ENCODE measurements at places on chromosomes 6 and 20.

DNA sequence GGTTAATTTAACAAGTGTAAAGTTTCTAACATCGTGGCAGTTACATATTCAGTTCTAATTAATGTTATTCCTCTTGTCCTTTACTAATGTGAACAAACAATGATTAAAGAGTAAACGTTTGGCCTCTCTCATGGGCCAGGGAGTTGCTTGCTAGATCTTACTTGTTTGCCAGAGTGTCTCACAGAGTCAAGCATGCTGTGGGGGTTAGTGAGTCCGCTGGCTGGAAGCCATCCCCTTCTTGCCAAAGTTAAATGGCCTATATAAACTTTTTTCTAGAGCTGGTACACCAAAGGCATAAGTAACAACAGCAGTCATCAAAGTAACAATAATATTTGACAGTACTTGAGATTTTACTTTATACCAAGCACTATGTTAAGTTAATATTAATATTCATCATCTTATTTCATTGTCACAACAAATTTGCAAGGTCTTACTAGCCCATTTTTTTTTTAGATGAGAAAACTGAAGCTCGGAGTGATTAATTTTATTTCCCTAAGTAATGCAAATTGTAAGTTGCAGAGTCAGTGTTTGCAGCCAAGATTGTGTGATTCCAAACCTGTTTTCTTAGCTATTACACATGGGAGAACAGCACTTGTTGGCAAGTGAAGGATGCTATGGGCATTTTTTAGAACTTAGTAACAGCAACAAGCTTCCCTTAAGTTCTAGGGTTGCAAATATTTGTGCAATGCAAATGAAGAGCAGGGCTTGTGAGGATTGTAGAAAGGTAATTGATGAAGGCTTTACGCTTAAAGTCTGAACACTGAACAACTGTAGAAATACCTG, 224.5 kb downstream of the RFPL4B start:
- peak; percentile 33 for DNase-seq

GRCh38 chr6:166419286-166419685, 36.5 kb upstream of the MPC1 start:
- peak; percentile 72 for DNase-seq

DNA sequence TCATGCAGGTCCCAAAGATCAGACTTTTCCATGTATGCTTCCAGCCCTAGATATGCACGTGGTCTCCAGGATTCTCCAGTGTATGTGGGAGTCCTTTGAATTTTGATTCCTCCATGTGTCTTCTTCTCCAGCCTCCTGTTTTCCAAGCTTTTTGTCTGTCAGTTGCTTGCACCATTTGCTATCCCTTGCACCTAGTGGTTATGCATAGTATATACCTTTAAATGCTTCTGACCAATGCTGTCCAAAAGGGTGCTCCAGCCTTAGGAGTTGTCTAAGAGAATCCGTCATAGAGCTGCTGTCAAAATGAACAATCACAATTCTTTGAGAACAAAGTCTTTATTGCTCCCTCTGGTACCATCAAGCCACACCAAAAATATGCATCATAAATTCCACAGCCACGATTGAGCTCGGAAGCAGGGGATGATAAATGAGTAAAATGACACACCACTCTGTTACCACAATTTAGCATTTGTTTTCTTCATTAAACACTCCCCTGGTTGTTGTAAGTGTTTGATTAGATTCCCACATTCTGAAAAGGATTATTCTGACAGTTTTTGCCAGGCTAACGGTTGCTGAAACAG, 706.2 kb upstream of the GJE1 start:
- DNase-seq, result no peak

DNA sequence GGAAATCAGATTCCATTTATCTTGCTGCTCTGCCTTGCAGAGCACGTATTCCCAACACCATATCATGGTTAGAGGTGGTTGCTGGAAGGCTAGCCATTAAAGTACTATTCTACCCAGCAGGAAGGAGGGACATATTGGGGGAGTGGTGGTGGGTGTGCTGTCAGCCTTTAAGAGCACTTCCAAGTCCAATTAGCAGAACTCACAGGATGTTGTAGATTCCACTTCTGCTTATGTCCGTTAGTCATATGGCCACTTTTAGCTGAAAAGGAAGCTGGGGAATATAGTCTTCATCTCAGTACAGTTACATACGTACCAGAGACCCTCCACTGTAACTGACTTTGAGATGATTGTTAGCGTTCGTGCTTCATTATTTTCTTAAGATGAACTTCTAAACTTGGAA, 94.4 kb downstream of the SAMD3 start:
- DNase-seq, result no peak

GRCh38 chr6:74971633-74972032, 234.2 kb downstream of the COL12A1 start:
- no peak for DNase-seq

GRCh38 chr6:37232430-37233017, 25.0 kb upstream of the TBC1D22B start:
- no peak for DNase-seq

GRCh38 chr6:22247916-22248482, 48.8 kb downstream of the PRL start:
- no peak for DNase-seq

- no peak for DNase-seq
These were observed 32.8 kb upstream of the SMIM8 start for GRCh38 chr6:87289571-87289970.

DNA sequence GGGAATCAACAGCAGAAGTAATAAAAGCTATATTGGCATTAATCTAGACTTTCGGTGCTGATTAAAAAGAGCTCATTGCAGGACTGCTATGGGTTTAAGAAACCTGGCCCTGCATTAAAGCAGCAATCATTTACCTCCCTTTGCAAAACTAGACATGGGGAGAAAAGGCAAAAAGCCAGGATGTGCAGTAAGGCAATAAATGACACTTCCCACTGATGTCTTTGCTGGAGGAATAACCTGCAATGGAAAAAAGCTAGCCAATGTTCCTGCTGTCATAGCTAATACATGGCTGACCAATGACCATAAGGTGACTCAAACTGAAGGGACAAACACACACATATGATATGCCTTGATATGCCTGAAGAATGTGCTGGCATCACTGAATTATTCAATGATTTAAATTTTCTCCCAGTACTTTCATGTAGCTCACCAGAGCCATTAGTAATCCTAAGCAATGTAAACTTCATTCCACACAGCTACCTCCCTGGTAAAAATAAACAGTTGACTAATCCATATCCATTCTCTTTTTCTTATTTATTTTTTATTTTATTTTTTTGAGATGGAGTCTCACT, 8.7 kb downstream of the DNAAF9 start:
- no peak for DNase-seq

DNA sequence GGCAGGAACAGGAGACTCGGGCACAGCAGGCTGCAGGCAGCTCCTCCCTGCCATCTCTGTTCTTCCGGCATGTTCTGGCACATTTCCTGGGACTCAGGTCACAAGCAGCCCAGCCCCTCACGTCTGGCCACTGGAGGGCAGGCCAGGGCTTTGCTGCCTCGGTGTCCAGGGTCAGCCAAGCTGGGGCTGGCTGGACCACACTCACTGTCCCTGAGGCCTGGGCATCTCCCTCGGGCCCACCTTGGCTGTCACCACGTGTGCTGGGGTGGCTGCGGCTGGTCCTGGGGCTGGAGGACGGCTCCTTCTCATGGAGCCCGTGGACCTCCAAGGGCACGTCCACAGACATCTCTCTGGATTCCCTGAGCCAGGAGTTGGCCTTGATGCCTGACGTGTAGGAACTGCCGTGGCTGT, 18.5 kb downstream of the FRMD1 start:
- no peak for DNase-seq

DNA sequence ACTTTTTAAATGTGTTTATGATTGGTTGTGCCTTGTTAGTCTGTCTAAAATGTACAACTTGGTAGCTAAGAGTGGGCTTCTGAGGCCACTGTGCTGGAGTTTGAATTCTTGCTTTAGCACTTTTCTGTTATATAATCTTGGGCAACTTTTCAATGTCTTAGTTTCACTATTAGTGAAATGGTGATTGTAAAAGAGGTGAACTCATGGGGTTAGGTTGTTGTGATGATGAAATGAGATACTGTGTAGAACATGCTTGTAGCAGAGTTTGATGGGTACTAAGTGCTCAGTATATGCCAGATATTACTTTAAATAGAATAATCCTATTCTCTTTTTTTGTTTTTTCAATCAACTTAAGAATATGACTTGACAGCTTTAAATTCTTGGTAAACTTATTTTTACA, 624.7 kb downstream of the CD109 start:
- no peak for DNase-seq

GRCh38 chr6:150204705-150205472, 62.0 kb downstream of the PPP1R14C start:
- peak; percentile 43 for DNase-seq

- no peak for DNase-seq
These were observed 218.5 kb upstream of the KCNQ5 start for GRCh38 chr6:72403413-72403812.

All from epithelial cell of esophagus (primary cell).